ENCODE measurements at places on chromosomes 16 and 17. TPM values are rescaled to one million over a fixed set of nuclear protein-coding genes. Genes with fewer than 3 reads are reported as not detected.

GJD3 gene
- 0.31 TPM for total RNA-seq

WNT3 gene
- total RNA-seq: 4.7 TPM

EPX gene
- not detected for total RNA-seq

CLDN7 gene
- total RNA-seq: 0.97 TPM

HYDIN gene
- total RNA-seq: 0.37 TPM

MT1F gene
- 13.0 TPM for total RNA-seq

SLC25A19 gene
- total RNA-seq: 17.8 TPM

SPATA32 gene
- 0.22 TPM for total RNA-seq

WFDC1 gene
- total RNA-seq: not detected

C16orf74 gene
- total RNA-seq: 9.4 TPM

All from A549 treated with CORT108297 at 1 μM for 4 hours (cell line).